Muscle of leg (tissue), 16 donors: ENCODE measurements at places on chromosomes 16 and 17. TPM values are rescaled to one million over a fixed set of nuclear protein-coding genes. Genes with fewer than 3 reads are reported as not detected.

DNA sequence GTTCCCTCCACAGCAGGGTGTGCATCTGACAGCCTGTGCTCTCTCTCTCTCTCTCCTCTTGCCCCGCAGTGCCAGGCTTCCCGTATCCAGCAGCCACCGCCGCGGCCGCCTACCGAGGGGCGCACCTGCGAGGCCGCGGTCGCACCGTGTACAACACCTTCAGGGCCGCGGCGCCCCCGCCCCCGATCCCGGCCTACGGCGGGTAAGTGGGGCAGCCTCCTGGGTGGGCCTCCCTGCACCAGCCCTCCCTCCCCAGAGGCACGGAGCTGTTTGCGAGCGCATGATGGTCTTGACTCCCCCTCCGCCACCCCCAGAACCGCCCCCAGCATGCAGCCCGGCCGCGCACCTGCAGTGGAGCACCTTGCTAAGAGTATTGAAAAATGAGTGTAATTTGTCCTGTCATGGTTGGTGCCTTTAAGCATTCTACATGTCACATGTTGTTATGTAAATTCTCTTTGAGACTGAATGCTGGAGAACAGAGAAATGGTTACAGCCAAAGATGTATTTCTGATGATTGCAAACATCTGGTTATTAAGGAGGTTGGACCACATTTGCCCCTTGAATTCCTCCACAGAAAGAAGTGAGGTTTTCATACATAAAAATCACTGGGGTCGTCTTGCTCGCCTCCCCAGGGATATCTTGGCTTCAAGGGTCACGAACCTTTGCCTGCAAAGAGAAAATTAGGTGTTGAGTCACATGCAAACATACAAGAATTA lies 321.3 kb downstream of the RBFOX1 start:
- peak; percentile 53 for DNase-seq

Gene SLC12A3
- 0.04 TPM for polyA plus RNA-seq

- no peak for DNase-seq
Measured at GRCh38 chr16:67296420-67296819, 17.1 kb downstream of the PLEKHG4 start.

GRCh38 chr16:17470908-17471718 lies at the start of gene XYLT1:
Gene XYLT1 (minus strand): TSS chr16:17470960. CDS start chr16:17470796, 164 bp downstream.
- DNase-seq, result peak; percentile 77

- DNase-seq, result no peak
Measured at GRCh38 chr17:82502207-82502606, 17.3 kb upstream of the FOXK2 start.

DNA sequence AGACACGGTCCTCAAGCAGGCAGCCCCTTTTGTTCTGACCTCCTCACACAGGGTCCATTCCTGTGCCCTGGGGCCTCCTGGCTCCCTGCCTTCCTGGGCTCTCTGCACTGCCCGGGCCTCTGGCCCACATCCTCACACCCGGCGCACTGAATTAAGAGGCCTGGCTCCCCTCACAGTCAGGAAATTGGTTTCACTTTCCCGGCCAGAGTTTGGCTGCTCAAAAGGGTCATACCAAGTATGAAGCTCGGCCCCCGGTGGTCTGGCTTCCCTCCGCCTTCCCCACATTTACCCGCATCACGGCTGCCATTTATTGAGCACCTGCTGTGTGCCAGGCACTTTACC lies 220.0 kb downstream of the NTN1 start:
- peak; percentile 88 for DNase-seq

DNA sequence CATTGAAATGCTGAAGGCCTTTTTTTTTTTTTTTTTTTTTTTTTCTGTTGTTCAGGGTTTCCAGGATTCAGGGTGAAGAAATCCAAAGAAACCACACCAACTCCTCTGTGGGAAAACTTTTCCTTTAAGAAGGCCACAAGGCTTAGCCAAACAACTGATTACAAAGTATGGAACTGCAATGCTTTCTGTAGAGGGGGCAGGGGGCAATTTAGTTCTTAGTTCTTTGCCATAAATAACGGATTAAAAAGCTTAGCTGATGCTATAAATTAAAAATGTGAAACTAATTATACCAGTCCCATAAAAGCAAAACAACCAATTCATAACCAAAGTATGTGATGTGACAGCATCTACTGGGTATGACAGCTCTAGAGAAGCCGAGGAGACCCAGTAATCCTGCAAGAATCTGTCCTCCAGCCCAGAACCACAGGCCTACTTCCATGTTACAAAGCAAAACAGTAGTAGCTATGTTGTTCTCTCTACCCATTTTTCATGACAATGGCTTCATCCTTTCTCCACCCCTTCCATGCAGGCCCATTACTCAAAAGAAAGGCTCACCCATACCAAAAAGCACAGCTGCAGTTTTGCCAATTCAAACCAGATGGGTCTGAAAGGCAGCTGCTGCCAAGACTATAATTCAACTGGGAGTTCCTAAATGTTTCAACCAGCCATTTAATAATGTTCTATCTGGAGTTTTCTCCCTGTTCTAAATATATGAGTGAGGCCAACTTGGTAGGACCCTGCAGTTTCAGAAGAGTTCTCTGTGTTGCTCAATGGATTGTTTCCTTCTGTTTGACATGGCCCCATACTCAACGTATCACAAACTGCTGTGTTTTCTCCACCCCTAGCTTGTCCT lies 167.1 kb upstream of the ZFHX3 start:
- DNase-seq, result peak; percentile 64

Gene SLC52A1
- 0.12 TPM for polyA plus RNA-seq

- peak; percentile 86 for DNase-seq
Measured at GRCh38 chr16:62625326-62625725, 589.1 kb upstream of the CDH8 start.

- no peak for DNase-seq
Measured at GRCh38 chr17:76541739-76542454, 2.1 kb downstream of the PRCD start.

DNA sequence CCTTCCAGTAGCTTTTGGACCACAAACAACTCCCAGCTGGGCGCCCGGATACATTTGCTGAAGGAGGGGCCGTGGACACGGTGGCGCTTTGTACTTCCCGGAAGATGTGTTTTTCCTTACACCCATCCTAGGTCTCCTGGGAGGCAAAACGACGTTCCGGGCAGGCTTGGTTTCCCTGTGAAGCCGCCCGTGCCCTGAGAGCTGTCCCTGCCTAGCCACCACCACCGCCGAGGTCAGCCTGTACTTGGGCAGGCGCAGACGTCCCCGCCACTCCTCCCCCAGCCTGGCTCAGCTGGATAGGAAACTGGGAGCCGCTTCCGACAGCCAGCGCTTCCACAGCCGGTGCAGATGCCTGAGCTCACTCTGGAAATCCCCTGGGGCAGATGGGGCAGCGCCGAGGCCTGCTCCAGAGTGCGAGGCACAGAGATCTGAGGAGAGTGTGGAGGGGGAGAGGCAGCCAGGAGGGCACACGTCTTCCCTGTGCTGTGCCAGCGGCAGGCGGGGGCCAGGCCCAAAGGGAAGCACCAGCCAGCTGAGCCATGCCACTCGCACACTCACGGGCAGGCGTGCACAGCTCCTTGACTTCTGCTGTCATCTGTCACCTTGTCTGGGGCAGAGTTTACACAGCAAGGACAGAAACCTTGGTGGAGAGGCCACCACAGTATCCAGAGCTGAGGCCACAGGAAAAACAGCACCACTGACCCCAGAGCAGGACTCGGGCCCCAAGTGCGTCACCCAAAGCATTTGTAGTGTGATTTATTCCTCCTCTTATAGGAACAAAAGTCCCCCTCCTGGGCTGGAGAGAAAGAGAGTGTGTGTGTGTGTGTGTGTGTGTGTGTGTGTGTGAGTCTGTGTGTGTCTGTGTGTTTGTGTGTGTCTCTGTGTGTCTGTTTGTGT lies 3.0 kb downstream of the RHBDF2 start:
- DNase-seq, result peak; percentile 85

DNA sequence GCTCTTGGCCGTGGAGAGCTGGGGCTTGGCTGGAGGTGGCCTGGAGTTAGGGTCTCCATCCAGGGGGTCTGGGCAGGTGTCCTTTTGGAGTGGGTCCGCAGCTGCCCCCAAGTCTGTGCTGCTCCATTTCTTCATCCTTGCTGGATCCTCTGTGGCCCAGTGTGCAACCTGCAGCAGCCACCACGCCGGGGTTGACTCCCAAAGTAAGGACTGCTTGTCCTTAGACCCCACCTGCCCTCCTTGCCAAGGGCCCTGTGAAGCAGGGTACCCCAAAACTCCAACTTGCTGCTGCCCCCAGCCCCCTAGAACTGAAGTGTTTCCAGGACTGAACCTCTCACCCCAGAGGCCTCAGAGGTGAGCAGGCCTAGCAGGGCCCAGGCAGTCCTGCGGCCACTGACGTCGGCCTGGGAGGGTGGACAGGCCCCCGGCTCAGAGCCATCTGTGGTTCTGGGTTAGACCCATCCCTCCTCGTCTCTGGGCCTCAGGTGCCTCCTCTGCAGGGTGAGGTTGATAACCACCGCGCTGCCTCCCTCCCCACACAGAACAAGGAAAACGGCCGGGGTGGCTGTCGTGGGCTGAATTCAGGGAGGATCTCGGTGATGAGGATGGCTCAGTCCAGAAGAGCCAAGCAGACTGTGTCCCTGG lies 16.9 kb downstream of the TRPV1 start:
- DNase-seq, result no peak

GRCh38 chr16:78535098-78535497 lies 435.6 kb downstream of the WWOX start:
- no peak for DNase-seq

Gene NOD2
- 1.8 TPM for polyA plus RNA-seq

GRCh38 chr16:4723071-4723767 lies 10.9 kb downstream of the ANKS3 start:
- DNase-seq, result no peak
